ENCODE measurements at places on chromosomes 1 and 21.

DNA sequence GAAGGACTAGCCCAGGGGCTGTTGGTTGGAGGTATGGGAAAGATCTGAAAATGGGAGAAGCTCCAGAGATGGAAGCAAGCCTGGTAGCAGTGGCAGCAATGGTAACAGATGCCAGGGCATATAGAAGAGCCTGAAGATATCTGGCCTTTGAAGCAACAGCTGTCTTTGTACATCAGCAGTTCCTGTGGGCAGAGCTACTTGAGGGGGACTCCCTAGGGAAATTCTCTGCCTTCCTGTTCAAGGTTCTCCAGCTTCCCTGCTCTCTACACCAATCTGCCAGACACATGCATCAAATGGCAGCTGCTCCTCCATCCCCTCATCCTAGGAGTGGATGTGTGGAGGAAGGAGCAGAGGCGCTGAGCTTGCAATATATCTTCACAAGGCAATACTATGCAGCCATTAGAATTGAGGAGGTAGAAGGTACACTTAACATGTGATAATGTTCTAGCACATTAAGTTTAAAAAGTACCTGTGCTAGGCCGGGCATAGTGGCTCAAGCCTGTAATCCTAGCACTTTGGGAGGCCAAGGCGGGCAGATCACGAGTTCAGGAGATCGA is 2.2 kb downstream of the TMEM35B start:
- DNase-seq, result no peak

- no peak for DNase-seq
Measured at GRCh38 chr1:111140680-111140967, 601 bp downstream of the CEPT1 start.

- peak; percentile 56 for DNase-seq
Measured at GRCh38 chr1:226541631-226542622, 6.6 kb upstream of the STUM start.

GRCh38 chr1:21305155-21305899 is 15.1 kb upstream of the ECE1 start:
- no peak for DNase-seq

- no peak for DNase-seq
Measured at GRCh38 chr1:1371364-1371745, 3.7 kb downstream of the AURKAIP1 start.

DNA sequence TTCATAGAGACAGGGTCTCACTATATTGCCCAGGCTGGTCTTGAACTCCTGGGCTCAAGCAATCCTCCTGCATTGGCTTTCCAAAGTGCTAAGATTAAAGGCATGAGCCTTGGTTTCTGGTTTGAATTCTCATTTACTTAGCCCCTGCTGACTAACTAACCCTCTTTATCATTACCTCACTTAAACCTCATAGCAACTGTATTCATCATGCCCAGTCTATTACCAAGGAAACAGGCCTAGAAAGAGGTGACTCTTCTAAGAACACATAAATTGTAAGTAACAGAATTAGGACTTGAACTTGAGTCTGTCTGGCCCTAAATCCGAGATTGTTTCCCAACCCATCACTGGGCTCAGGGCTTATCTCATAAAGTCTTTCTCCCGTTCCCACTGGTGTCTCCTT is 44.2 kb downstream of the TMEM53 start:
- no peak for DNase-seq

DNA sequence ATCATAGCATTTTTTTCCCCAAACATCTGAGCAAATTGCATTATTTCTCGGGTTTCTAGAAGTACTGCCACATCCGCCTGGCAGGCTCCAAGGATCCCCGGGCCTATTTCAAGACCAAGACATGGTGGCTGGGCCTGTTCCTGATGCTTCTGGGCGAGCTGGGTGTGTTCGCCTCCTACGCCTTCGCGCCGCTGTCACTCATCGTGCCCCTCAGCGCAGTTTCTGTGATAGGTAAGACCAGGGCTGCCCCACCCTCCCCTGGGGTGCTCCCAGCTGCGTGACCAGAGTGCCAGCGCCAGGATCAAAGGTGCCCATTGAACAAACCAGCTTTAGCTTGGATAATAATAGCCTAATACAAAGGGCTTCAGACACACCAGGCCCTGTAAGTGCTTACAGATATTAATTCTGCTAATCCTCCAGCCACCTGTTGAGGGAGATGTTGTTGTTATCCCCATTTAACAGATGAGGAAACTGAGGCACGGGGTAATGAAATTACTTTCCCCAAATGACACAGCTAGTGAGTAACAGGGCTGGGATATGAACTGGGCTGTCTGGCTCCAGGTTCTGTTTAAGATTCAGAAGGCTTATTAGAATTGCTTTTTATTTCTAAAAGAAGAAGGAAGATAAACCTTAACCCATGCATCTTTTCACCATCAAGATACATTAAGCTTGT is 26.5 kb downstream of the NIPAL3 start:
- DNase-seq, result no peak

GRCh38 chr1:173213665-173214064 is 6.5 kb upstream of the TNFSF4 start:
- no peak for DNase-seq

- no peak for DNase-seq
Measured at GRCh38 chr1:206706298-206706791, 21.6 kb downstream of the MAPKAPK2 start.

GRCh38 chr1:33338440-33339211 is 17.7 kb upstream of the A3GALT2 start:
- no peak for DNase-seq

- DNase-seq, result no peak
Measured at GRCh38 chr1:19209439-19209989, 552 bp downstream of the UBR4 start.

- DNase-seq, result no peak
Measured at GRCh38 chr1:206575165-206575893, 36.9 kb downstream of the EIF2D start.

- DNase-seq, result no peak
Measured at GRCh38 chr1:155466996-155467395, 95.6 kb downstream of the ASH1L start.

- DNase-seq, result no peak
Measured at GRCh38 chr1:109543988-109544735, 4.3 kb upstream of the GNAI3 start.

DNA sequence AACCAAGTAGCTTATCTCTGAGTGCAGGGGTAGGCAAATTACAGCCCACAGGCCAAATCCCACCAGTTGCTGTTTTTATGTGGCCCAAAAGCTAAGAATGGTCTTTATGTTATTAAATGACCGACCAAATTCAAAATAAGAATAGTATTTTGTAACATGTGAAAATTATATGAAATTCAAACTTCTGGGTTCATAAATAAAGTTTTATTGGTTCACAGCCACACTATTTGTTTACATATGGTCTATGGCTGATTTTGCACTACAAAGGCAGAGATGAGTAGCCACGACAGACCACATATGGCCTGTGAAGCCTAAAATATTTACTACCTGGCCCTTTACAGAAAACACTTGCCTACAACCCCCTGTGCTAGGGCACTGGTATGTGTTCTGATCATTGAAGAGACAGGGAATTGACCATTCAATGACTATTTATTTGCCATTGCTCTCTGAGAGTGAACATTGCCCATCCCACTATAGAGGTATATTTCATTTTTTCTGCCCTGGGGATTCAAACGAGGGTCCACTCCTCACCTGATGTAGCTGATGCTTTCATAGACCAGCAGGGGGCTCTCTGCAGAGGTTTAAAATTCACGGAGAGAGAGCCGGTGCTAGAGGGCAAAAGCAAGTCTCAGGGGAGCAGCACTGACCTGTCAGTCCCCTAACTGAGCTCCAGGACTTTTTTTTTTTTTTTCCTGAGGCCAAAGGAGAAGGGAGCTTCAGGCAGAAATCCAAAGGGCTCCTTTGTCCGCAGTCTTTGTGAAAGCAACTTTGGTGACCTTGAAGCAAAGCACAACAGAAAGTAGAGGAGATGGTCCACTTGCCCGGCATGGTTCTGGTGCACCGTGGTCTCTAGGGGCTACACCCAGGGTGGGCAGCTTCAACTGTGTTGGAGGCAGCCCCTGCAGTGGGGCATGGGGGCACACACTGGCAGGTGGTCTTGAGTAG is 7.3 kb upstream of the GNL2 start:
- peak; percentile 99 for DNase-seq

- DNase-seq, result no peak
Measured at GRCh38 chr1:155596864-155597263, 13.2 kb upstream of the MSTO1 start.

DNA sequence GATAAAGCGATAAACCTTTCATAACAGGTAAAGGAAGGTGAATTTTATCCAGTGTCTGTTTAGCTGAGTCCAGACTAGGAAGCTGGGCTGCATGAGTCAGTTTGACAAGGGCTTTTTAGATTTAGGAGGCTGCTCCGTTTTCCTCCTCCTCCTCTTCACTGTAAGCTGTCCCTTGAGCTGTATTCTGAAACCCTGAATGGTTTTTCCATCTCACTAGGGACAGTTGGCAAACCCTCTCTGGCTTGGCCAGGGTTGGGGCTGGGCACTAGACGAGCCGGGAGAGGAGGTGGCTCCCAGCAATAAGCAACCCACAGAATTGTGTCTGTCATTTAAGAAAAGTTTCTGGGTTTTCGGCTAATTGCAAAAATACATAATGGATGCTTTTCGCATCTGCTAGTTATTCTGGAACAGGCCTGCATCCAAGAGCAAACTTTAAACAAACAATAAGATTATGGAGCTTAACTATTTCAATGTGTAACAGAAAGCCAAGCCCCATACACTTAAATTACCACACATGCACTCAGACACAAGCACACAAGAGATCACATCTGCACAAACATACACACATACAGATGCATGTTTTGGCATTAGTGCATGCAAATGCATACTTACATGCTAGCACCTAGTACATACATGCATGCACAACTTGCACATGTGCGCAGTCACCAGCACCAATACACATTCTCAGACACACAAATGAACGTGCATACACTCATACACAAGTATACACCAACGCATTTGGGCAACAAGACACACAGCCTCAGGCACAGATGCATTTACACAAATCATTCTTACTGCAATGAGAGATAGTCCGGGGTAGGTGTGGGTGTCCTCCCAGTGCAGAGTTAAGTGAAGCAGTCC is 27.8 kb upstream of the FOXE3 start:
- DNase-seq, result no peak

- peak; percentile 81 for DNase-seq
Measured at GRCh38 chr1:201385299-201385891, 7.9 kb upstream of the TNNT2 start.

GRCh38 chr1:91891454-91891853 is 5.5 kb upstream of the TGFBR3 start:
- no peak for DNase-seq

DNA sequence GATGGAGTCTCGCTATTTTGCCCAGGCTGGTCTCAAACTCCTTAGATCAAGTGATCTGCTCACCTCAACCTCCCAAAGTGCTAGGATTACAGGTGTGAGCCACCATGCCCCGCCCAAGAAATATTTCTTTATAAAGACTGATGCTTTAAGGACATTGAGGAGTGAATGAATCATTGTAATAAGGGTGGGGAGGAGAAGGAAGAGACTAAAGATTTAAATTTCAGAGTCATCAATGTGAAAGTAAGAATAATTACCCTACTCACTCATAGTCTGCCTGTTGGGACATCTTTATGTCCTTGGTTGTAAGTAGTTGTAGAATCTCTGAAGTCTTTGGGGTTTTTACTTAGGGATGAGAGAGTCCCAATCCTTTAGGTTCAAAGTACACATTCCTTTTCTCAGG is 7.3 kb downstream of the KDM1A start:
- no peak for DNase-seq

- peak; percentile 50 for DNase-seq
Measured at GRCh38 chr1:200558866-200559459, 61.6 kb downstream of the KIF14 start.

DNA sequence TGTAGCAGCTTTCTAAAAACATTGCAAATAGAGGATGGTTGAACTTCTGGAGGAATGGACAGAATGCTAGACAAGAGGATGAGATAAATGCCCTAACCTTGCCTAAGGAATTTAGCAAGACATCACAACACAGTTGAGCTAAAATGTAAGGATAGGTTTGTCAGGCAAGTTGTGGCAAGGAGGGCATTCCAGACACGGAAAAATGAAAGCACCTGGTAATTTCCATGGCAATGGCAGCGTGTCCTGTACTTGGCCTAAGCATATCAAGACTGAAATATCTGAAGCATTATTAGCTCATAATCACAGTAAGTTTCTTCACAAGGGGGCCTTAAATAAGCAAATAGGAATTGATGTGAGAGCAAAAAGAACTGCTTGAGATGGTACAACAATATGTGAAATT is 105.1 kb upstream of the USP25 start:
- no peak for DNase-seq

DNA sequence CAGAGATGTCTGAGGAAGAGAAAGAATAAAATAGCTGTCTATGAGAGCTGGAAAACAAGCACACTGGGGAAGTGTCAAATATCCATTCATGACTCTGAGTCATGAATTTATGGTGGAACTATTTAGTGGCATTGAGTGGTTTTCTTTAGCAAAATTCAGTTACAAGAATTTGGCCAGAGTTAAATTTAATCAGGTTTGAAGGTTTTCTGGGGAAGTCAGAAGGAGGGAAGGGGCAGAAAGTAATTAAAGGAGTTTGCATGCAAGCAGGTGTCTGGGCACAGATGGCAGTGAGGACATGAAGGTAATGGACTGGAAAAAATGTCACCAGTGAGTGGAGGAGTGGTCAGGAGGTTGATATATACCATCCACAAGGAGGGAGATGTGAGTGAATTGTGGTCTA is 121.9 kb upstream of the IVNS1ABP start:
- no peak for DNase-seq

- DNase-seq, result no peak
Measured at GRCh38 chr1:157310401-157310800, 172.2 kb upstream of the ETV3 start.

DNA sequence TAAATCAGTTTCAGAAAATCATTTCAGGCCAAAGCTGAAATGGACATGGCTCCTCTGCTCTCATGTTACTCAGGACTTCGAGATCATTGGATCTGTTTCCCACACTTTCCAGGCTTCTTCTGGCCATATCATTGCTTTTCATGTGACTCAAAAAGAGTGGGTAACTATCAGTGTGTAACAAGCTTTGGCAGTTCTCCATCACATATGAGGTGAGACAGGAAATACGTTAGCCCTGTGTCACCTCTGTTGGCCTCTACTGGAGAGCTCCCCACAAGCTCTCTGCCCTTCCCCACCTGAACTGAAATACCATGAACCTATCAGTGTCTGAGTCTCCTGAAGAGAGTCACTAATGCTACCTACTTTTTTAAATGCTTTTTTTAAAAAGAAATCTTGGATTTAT is 128.2 kb downstream of the LBR start:
- DNase-seq, result no peak

DNA sequence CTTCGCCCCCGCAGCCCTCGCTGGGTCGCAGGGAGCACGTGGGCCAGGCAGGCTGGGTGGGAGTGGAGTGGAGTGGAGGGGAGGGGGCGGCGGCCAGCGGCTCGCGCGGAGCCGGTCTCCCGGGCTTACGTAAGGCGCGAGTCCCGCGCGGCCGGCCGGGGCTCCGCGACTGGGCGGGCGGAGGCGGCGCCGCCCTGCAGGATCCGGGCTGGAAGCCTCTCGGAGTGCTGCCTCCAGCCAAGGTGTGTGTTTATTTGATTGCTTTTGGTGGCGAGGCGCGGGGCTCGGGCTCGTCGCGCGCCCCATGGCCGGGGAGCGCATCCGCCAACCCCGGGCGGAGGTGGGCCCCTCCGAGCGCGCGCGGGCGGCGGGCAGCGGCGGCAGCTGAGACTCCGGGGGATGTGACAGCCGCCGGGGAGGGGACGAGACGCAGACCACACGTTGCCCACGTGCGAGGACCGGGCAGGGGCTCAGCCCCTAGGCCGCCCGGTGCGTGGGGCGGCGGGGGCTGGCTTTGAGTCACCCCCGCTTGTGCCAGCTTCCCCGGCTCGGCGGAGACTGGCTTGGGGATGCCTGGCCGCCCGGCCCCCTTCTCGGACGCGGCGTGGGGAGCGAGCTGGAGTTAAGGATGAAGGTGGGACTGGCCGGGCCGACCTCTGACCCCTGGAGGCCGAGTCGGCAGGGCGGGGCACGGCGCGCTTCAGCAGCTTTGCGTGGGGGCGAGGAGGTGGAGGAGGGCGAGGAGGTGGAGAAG is 402 bp upstream of the AK4 start:
- peak; percentile 22 for DNase-seq

Measured in NCI-H510A treated with DMSO at 0.1 percent for 48 hours (cell line).